Fibroblast of skin of scalp (primary cell): ENCODE measurements at places on chromosomes 4 and X.

DNA sequence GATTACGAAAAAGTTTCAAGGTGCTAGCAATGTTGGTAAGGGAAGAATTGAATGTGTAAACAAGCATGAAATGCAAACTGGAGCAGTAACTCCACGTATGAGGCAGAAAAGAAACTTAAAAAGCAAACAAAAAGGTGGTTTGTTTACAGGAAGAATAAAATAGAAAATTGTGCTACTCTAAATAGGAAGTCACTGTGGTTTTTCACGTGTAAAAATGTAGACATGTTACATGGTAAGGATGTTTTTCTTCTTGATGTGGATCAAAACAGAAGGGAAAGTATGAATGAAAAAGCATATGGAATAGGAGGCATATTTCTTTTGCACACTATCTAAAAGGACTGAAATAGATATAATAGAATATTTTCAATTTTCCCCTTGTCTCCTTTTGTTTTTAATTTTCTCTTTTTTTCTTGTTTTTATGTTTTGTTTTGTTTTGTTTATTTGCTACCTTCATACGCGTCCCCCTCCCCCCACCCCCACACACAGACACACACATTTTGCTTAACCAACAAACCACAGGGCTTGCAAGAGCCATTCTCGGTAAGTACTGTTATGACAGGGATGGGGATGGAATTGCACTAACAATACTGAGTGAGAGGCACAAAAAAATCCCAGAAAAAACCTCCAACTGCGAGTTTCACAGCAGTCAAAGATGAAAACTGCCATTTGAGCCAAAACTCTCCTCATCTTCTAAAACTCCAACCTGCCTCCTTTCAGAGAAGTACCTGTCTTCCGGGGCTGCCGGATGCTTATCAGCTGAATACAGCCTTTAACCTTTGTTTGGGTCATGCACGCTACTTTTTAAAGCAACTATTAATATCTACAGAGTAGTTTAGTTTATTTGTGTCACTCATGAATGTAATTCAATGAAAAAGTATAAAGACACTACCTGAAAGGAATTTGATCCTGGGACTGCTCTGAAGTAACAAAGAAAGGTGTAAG is 135.8 kb downstream of the IL15 start:
- DNase-seq: peak; percentile 19

GRCh38 chrX:646228-646495 is 15.6 kb downstream of the SHOX start:
- no peak for DNase-seq

DNA sequence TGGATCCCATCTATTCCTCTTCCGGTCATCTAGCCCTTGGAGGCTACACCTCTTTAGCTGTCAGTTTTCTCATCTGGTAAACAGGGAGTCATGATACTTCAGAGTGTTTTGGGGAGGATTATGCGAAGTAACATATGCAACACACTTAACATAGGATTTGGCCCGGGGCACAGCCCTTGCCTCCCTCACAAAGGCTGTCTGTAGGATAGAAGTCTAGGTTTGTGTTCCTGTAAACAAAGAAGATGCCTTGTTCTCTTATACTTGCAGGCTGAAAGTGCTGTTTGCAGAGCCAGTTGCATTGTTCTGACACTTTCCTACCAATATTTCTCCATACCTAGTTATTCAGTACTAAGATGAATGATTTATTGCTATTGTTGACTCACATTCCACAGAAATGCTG is 2.2 kb upstream of the APELA start:
- no peak for DNase-seq

- peak; percentile 18 for DNase-seq
Observed at GRCh38 chr4:15778289-15779241, at the start of gene CD38. CD38 (plus strand) TSS chr4:15778328; CDS start chr4:15778415, 87 bp downstream.

DNA sequence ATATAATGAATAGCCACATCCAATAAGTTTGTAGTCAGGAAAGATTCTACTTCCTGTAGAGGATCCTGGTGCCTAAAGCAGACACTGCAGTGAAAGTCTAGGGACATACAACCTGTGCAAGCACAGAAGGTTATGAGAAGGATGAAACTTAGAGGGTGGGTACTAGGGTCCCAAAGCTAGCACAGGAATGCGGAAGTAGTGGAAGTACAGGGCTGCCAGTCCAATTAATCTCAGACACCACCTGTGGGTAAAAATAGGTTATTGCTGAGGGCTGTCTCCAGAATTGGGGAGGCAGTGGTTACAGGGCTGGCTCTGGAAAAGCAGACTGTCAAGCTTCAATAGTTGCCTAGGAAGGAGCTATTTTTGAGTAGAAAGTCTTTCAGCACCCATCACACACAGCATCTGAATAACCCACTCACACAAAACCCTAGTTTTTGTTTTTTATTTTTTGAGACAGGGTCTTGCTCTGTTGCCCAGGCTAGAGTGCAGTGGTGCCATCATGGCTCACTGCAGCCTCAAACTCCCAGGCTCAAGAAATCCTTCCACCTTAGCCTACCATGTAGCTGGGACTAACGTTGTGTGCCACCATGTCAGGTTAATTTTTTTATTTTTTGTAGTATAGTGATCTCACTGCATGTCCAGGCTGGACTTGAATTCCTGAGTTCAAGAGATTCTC is 50.8 kb upstream of the ELF2 start:
- DNase-seq: no peak

DNA sequence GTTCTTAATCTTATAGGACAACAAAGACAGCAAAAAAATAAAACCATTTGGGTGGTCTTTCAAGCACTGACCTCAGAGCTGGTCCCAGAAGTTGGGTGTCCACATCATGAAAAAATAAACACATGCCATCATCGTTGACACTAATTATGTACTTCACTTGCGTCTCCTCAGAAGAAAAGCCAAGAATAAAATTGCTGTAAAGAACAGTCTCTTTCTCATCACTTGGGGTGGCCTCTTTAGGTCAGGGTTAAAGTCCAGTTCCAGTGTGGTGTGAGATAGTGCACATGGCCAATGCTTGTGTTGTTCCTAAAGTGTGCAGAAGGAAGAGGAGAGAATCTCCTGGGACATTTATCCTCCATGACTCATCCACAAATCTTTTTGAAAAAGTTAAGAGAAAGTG is 49.5 kb upstream of the IBSP start:
- no peak for DNase-seq

DNA sequence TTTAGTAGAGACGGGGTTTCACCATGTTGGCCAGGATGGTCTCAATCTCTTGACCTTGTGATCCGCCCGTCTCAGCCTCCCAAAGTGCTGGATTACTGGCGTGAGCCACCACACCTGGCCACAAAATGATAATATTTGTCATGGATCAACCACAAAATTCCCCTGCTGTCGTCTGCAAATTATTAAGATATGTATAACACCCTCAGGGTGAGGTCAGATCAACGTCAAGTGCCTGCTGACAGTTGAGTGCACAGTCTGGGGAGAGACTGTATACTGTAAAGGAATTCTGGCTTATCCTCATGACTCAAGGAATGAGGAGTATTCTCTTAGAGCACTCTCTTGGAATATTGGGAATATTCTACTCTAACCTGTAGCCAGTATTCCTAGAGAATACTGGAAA is 11.2 kb downstream of the EPGN start:
- peak; percentile 49 for DNase-seq

DNA sequence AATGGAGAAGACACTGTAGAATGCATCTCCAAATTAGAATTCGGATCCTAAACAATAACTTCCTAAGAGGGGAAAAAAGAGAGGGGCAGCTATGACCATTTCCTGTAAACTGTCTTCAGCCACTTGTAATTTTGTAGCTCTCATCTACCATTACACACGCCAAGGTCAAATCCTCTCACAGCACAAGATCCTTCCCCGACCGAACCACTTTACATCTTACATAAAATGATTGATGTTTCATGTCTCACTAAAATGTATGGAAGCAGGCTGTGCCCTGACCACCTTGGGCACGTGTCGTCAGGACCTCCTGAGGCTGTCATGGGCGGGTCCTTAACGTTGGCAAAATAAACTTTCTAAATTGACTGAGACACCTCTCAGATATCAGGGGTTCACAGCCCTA is 24.1 kb upstream of the PBDC1 start:
- DNase-seq: peak; percentile 29

DNA sequence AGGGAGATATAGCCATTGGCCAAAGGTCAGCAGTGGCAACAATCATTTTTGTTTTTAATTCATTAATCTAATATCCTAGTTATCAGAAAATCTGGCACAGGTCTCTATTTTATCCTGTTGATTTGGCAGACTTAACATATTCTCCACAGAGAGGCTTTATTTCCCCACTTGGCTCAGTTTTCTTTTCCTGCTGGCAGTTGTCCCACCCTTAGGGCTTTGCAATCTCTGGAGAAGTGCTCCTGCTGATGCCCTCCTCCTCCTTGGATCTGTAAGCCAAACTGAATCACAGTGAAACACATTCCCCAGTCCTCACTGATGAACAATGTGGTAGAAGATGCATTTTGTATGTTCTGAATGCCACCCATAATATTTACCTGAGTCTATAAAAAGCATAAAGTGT is 889.7 kb downstream of the PDHA2 start:
- DNase-seq: no peak

DNA sequence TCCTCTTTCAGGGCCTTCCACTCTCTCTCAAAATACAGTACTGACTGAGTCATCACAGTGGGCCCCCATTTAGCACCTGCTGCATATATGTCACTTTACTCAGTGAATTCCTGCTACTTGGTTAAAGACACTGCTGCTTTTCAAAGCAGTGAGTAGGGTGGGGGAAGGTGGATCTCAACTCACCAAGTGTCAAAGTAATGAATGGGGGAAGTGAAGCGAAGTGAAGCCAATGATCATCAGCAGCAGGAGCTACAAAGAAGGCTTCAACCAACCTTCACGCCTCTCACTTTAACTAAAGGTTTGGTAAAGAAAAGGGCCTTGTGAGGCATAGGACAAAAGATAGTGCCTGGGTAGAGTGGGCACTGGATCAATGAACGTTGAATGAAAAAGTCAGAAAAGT is 424.1 kb downstream of the SMARCA1 start:
- no peak for DNase-seq

- DNase-seq: no peak
Observed at GRCh38 chr4:91170768-91171167, 1043.6 kb downstream of the CCSER1 start.

DNA sequence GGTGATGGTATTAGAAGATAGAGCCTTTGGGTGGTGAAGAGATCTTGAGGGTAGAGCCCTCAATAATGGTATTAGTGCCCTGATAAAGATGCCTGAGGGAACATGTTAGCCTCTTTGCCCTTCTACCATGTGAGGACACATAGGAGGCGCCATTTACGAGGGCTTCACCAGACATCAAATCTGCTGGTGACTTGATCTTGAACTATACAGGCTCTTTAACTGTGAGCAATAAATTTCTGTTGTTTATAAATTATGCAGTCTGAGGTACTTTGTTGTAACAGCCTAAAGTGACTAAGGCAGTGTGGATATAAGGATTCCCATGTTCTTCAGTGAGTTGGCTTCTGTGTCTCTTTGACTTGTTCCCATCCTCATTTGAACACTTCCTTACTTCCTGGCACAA is 11.8 kb downstream of the MOB1B start:
- no peak for DNase-seq

DNA sequence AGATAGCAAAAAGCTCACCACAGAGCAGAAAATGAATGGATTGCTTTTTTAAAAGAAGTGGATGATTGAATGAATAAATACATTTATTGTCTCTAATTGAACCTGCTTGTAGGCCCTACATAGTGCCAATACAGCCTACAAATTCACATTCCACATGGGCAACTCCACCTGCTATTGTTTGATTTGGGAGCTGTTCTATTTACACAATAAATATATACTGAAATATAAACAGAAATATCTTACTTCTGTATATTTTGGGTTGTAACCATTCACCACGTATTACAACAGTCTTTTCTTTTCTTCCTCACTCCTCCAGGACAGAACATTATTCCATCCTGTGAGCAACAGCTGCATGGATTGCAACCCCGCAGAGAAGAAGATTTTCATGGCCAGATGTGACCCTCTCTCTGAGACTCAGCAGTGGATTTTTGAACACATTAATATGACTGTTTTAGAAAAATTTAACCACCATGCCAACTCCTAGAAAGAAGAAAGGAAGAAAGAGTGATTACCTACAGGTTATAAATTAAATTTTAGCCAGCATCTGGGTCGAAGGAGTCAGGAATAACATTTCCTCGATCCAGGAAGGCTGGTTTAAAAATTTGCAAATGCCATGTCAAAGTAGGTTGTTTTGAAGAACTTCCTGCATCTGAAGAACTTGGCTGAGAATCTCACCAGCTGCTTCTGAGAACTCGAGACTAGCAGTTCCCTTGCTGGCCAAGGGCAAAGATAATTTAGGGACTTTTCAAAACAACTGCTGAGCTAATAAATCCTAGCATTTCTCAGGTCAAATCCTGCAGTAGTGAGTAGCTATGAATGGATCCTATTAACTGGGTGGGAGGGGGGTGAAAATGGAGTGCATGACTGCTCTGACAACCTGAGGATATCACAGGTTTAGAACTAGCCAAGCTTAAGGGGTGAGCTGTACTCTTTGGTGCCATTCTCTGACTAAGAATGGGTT is 128.7 kb upstream of the GALNT7 start:
- no peak for DNase-seq

GRCh38 chrX:13261348-13261747 is 58.5 kb downstream of the ATXN3L start:
- DNase-seq: no peak

DNA sequence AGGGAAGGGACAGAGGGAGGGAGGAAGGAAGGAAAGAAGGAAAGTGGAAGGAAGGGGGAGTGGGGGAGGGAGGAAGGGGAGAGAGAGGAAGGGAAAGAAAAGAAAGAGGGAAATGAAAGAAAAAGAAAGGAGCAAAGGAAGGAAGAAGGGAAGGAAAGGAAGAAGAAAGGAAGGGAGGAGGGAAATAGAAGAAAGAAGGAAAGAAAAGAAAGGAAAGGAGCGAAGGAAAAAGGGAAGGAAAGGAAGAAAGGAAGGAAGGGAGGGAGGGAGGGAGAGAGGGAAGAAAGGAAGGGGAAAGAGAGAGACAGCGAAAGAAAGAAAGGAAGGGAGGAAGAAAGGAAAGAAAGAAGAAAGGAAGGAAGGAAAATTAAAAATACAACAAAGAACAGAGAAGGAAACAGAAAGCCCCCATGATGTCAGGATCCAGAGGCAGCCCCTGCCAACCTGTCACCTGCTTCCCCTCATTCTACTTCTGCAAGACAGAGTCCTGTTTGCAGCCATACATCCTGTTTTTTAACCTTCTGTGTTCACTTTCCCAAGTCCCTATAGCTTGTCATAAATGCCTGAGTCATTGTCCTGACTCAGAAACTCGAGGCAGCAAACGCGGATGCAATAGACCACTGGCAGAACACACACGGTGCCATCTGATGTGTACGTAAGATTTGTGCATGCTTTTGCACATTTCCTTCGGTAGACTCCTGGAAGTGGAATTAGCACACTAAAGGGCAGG is 77.0 kb upstream of the C4orf50 start:
- DNase-seq: peak; percentile 7

GRCh38 chrX:17960891-17961290 is 99.8 kb upstream of the RAI2 start:
- DNase-seq: no peak

GRCh38 chr4:86942185-86942666 is 7.4 kb downstream of the AFF1 start:
- DNase-seq: no peak

DNA sequence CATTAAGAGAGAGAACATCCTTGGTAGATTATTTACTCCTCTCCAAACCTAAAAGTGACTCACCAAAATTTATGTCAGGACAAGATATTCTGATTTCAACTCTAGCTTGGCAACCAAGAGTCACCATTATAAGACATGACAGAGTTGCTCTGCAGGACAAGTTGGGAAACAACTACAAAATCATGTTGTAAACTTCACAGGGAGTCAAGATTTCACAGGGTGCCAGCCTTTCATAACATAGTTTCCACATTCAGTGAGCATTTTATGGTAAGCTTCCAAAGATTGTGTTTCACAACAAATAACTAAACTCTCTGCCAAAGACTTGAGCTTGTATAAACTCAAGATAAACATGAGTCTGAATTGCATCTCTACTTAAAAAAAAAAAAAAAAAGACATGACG is 121.0 kb upstream of the DIAPH2 start:
- DNase-seq: peak; percentile 1
